Type B pancreatic cell (in vitro differentiated cells): ENCODE measurements at places on chromosomes 5 and 9. TPM values are rescaled to one million over a fixed set of nuclear protein-coding genes. Genes with fewer than 3 reads are reported as not detected.

Gene FRMD3
- 4.5 and 8.0 TPM in 2 replicates for total RNA-seq

GRCh38 chr9:23314247-23314646 is 511.8 kb downstream of the ELAVL2 start:
- H3K27ac ChIP-seq: no peak overlapping the region
- H3K4me3 ChIP-seq: no peak overlapping the region
- no peaks in the 10 kb centered on the region for H3K27me3 ChIP-seq

Gene LVRN
- total RNA-seq: 0.19 TPM in 1 of 2 replicates, not detected in the other

DNA sequence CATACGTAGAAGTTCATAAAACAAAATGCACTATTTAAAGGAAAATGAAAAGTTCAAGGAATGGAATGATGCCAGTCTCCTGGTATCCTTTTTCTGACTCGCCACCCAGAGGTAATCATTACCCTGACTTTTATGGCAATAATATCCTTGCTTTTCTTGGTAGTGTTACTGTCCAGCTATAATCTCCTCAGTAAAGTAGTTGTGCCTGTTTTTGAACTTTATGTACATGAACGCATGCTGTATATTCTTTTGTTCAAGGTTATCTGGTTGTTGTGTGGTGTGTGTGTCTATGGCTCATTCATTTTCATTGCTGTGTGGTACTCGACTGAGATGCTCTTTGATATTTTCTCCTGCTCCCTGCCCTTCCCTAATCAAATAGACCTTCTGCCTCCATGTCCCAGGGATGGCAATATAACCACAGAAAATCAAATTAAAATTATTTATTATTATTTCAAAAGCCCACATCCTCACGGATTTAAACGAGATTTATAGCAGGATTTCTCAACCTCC is 29.2 kb upstream of the FBP1 start:
- H3K4me3 ChIP-seq: no peak overlapping the region
- peaks cover 16% of the 10 kb centered on the region for H3K4me1 ChIP-seq
- no peaks in the 10 kb centered on the region for H3K36me3 ChIP-seq

GRCh38 chr5:98301547-98301946 is 471.9 kb upstream of the RGMB start:
- DNase-seq: no peak
- no peak overlapping the region for H3K4me3 ChIP-seq
- H3K4me1 ChIP-seq: no peaks in the 10 kb centered on the region
- H3K27ac ChIP-seq: no peak overlapping the region
- no peaks in the 10 kb centered on the region for H3K27me3 ChIP-seq
- no peaks in the 10 kb centered on the region for H3K36me3 ChIP-seq

DNA sequence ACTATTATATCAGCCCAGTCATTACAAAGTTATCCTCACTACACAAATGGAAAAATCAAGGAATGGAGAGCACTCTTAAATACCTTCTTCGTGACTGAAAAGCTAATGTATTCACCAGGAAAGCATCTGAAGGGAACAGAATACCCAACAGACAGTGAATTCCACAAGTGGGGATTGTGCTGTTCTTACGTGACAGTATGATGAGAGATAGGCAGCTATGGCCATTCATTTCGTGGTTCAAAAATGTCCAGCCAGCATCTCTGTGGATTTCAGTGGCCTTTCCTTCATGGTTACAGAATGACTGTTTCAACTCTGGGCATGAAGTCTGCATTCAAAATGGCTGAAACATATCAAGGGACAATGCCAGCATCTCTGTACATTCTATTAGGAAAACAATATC is 323.8 kb downstream of the PRELID2 start:
- peaks cover 7% of the 10 kb centered on the region for H3K27me3 ChIP-seq
- H3K4me1 ChIP-seq: peaks cover 17% of the 10 kb centered on the region
- DNase-seq: no peak
- H3K27ac ChIP-seq: no peak overlapping the region

- H3K4me3 ChIP-seq: no peak overlapping the region
- H3K4me1 ChIP-seq: no peaks in the 10 kb centered on the region
- no peak for DNase-seq
These were observed 22.5 kb downstream of the MSANTD3 start for GRCh38 chr9:100449420-100449819.
